ENCODE measurements at places on chromosomes 1 and 21.

GRCh38 chr1:231751415-231751814 is 124.8 kb downstream of the DISC1 start:
- no peak for DNase-seq

DNA sequence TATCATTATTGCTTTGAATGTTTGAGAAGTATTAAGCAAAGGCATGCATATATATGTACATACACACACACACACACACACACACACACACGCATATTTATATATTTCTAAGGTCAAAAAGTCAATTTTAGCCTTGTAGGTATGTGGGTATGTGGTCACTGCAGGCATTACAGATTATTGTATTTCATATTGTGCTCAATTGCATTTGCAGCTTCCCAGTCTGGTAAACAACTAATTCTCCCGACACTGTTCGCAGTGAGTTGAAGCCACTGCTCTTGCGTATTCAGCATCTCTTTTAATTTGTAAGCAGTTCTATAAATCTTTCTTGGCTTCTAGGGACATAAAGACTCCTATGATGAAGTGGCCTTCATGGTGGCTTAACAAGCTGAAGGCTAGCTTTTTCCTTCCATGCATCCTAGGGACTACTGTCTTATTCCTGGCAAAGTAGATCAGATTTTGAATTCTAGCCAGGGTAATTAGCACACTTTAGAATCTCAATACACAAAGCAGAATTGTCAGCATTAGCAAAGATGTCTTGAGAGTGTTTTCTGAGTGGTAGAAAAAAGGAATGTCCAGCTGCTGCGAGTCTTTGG is 368.6 kb upstream of the NEGR1 start:
- DNase-seq, result no peak

- no peak for DNase-seq
Observed at GRCh38 chr21:42343963-42344510, 6.8 kb downstream of the TFF2 start.

- no peak for DNase-seq
Observed at GRCh38 chr1:210372491-210372890, 43.8 kb downstream of the HHAT start.

DNA sequence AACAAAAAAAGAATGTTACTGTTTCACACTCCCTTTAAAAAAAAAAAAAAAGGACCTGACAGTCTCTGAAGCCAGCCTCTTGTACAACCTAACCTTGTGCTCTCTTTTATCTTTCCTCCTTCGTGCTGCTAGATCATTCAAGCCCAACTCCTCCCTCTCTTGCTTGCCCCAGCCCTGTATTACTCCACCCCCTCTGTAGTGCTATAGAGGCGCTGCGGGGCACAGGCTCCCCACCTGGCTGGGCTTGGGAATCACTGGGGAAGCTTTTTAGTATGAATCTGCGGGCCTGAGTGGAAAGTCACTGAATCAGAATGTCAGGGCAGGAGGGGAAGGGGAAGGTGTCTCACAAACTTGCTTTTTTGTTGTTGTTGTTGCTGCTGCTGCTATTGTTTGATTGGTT is 383.7 kb upstream of the CAMK1G start:
- peak; percentile 77 for DNase-seq

All from NCI-H69 (cell line).